ENCODE measurements at places on chromosomes 3 and 15.

- no peak for DNase-seq
These were observed 297.4 kb downstream of the PLCL2 start for GRCh38 chr3:17182166-17182565.

DNA sequence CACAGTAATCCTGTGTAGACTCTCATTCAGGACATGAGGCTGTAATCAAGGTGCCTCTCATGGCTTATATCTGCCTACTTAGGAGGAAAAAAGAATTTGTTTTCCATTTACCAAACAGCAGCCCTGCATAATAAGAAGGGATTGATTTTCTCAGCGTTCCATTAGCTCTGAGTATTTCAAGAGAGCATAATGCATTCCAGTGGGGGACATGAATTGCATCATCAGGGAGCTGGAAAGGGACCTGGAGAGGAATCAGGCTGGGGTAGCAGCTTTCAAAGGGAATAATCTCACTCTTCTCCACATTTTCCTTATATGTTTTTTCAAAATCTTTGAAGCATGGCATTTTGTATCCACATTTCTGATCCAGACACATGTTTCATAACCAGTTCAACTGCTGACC lies 150.6 kb upstream of the ANKRD28 start:
- DNase-seq, result no peak

DNA sequence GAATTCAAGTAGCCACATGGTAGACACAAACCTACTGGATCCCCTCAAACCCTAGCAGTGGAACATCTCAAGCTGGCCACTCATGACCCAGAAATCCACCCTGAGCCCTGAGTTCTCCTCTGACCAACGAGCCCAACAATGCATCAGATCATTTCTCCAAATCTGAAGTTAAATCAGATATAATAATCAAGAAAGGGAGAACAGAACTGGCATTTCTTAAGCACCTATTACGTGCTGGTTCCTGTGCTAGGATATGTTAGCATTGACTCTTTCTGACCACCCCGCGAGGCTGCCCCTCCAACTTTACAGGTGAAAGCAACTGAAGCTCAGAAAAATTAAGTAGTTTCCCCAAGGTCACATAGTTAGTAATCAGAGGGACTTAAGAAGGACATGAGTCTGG lies 51.5 kb upstream of the CCDC174 start:
- DNase-seq, result no peak

- DNase-seq, result no peak
These were observed 72.6 kb upstream of the ALDH1A3 start for GRCh38 chr15:100807028-100807427.

- DNase-seq, result no peak
These were observed 17.3 kb downstream of the CD200 start for GRCh38 chr3:112350018-112350810.

- no peak for DNase-seq
These were observed 572.1 kb upstream of the ADAMTS9 start for GRCh38 chr3:65259946-65260345.

GRCh38 chr3:123444744-123445143 lies 4.1 kb downstream of the ADCY5 start:
- no peak for DNase-seq

DNA sequence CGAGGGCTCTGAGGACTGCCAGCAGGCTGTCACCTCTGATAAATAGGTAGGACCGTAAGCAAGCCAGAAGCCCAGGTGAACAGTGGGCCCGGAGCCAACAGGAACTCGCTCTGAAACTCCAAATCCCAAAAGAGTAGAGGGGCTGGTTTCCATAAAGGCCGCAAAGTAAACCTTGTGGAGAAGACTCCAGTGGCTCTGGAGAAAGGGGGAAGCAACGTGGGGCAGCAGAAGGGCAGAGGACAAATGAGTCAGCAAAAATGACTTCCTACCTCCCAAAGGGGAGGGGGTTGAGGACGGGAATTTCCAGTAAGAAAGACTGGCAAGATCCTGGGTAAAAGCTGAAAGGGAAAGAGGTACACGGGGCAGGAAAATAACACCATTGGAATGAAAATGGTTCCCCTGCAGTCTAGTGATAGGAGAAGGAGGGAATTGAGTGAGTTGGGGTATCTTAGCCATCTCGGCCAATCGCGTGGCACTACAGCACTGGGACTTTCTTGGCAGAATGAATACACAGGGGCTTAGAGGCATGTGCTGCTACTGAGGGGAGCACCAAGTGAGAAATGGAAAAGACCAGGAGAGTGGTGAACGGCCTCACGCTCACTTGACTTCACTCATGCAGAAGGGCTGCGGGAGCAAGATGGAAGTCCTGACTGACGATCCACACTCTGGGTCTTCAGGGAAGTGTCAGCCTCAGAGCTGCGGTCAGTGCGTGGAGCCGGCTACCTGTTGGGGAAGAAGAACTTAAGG lies 33.2 kb downstream of the BMF start:
- DNase-seq, result no peak

DNA sequence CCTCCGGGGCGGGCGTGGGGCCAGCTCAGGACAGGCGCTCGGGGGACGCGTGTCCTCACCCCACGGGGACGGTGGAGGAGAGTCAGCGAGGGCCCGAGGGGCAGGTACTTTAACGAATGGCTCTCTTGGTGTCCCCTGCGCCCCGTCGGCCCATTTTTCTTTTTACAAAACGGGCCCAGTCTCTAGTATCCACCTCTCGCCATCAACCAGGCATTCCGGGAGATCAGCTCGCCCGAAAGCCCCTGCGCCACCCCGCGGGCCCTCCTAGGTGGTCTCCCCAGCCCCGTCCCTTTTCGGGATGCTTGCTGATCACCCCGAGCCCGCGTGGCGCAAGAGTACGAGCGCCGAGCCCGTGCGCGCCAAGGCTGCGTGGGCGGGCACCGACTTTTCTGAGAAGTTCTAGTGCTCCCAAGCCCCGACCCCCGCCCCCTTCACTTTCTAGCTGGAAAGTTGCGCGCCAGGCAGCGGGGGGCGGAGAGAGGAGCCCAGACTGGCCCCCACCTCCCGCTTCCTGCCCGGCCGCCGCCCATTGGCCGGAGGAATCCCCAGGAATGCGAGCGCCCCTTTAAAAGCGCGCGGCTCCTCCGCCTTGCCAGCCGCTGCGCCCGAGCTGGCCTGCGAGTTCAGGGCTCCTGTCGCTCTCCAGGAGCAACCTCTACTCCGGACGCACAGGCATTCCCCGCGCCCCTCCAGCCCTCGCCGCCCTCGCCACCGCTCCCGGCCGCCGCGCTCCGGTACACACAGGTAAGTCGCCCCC lies at the start of gene THBS1:
Gene THBS1 (plus strand): TSS at position 595 of the 757 bp plus-strand sequence. CDS start 779 bp downstream, outside the sequence.
- peak; percentile 68 for DNase-seq

- DNase-seq, result no peak
These were observed 23.6 kb downstream of the MRPS11 start for GRCh38 chr15:88491158-88491557.

- DNase-seq, result no peak
These were observed 10.1 kb upstream of the P2RY12 start for GRCh38 chr3:151394611-151395010.

Measured in neural crest cell (in vitro differentiated cells).